ENCODE measurements at places on chromosomes 16 and 17.

GRCh38 chr17:7027335-7027734 lies 4.5 kb downstream of the BCL6B start:
- no peak for DNase-seq

DNA sequence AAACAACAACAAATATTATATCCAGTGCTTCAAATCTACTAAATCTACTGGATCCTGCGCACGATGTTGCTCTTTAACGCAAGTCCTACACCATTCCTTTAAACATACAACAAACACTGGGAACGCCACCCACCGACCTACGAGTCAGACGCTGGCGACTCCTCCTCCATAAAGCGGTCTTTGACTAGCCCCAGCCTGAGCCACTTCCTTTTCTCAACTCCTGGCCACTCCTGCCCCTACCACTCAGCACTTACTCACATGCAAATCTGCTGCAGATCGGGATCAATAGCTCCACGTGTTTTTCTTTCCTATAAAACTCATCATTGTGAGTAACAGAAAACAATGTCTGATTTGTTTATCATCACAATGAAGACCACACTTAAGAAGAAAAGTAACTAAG lies 32.8 kb upstream of the MNT start:
- DNase-seq, result no peak

DNA sequence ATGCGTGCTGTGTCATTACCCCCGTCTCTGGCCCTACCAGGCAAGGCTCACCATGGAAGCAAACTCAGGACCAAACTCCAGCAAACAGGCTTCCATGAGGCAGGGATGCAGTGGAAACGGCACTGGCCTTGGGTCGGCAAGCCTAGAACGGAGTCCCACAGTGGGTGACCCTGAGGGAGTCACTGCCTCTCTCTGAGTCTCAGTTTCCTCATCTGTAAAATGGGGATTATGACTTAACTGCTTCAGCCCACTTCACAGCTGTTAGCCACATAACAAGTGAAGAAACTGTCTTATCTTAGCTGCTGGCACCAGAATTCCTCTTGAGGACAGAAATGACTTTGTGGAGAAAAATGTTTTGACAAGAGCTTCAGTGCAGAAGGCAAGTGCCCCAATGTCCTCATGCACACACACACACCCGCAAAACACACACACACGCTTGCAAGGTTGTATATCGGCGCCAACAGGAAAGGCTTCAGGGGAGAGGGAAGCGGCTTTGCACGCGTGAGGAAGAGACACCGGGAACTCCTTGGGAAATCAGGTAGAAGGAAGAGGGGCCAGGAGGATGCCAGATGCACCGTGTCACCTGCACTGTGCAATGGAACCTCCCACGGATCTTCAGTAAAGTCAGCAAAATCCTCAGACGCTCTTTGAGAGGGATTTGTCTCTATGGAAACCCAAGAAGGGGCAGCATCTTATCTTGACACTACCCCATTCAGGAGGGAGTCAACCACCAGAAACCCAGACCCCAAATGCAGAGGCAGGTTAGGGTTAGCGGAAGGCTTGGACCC lies 53.7 kb downstream of the GSG1L start:
- no peak for DNase-seq

DNA sequence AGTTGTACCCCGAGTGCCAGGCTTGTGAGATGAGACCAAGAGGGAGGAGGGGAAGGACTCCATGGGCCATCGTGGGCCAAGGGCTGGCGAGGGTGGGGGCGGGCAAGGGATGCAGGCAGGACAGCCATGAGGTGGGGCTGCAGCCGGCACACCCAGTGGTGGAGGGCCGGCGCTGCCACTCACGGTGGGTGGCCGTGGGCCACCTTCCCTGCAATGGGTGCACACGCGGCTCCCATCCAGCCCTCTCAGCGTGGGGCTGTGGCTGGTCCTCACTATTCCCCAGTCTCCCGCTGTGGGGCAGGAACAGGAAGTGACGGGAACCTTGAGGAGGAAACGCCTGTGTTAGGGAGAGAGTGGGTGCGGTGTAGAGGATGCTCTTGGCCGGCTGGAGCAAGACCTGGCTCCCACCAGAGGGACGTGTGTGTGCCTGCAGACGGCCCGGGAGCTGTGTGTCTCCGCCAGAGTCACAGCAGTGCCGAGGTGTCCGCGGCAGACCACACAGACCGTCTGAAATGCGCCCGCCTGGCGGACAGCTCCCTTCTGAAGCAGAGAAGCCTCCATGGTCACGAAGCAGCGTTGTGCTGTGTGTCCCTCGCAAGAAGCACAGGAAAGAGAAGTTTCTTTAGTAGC lies 23.6 kb downstream of the CIBAR2 start:
- DNase-seq, result no peak

DNA sequence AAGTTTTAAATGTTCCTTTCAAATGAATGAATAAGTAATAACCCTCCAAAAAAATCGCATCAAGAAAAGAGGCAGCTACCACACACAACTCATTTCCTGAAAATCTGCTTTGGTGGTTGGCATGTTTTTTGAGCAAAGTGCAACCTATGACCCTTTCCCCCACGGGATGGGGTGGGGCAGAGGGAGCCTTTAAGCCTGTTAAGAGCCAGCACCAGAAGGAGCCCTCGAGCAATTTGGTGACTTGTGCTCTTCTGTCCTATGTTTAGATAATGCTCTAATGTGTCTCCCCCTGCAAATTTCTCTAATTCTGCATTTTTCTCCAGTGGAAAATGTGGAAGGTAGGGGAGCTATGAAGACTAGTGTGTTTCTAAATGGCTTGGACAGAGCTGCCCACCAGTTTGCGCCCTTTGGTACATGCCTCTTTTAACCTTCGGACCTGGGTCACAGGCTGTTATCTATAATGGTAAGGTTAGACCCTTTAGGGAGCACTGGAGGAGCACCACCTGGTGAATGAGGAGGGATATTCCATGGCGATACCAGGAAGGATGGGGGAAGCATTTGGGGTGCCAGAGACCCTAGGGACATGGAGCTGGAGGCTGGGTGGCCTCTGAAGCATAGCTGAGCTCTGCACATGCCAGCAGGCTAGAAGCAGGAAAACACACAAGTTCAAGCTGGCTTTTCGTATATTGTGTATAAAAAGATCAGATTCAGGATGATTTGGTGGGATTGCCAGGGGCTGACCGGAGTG lies 1.6 kb downstream of the PYCARD start:
- DNase-seq, result peak; percentile 61

GRCh38 chr16:50367777-50368409 lies 895 bp downstream of the BRD7 start:
- DNase-seq, result no peak
